ENCODE measurements at places on chromosomes 13 and 19.

DNA sequence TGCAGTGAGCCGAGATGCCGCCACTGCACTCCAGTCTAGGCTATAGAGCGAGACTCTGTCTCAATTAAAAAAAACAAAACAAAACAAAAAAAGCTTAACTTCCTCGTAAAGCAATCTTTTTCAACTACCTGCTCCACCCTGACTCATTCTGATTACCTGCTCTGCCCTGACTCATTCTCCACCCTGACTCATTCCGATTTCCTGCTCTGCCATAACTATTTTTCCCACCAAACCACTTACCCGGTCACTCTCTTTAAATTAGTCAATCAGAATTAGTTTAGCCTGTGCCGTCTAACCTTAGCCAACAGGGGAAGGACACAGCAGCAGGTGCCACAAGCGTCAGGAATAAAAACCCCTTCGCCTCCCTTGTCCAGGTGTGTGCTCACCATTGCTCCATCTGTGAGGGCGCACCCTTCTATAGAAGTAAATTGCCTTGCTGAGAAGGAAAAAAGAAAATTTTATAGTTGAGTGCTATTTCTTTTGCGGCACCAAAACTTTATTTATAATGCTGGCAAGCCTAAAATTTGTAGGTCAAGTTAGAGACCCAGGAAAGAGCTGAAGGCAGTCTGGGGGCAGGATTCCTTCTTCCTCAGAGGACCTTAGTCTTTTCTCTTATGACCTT lies 1.7 kb upstream of the IFT88 start:
- no peak for DNase-seq

DNA sequence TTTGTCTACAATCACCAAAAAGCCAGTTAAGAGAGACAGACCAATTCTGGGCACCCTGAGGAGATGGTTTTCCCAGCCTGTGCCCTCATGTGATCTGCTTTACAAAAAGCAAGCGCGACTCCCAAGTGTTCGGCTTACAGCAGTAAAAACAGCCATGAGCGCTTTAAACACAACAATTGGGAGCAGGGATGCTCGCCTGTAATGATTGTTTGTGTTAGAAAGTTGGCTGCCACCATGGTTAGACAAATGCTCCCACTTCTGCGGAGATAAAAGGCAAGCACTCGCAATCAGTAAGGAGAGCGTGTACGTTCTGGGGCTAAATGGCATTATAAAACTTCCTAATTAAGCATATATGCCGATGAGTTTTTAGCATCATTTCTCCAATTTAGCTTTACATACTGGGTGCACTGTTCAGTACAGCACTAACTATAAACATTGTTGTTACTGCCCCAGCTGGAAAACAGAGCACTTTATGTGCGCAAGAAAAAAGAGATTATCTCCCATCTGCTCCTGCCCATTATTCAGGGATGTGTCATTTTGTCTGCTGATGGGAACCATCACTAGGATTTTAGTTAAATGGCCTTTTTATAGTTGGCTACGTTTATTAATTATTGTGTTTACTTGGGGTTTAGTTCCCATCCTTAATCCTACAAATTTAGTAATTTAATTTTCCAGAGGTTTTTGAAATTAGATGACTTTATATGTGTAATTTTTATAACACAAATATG lies 309.3 kb upstream of the MAB21L1 start:
- DNase-seq, result no peak

- no peak for DNase-seq
Observed at GRCh38 chr13:111911754-111912452, 155.0 kb upstream of the SOX1 start.

GRCh38 chr19:347946-348861 lies 3.6 kb upstream of the MIER2 start:
- no peak for DNase-seq

- no peak for DNase-seq
Observed at GRCh38 chr13:65912516-65912915, 1317.6 kb downstream of the PCDH9 start.

Measured in erythroblast (primary cell).